ENCODE measurements at places on chromosomes 3 and 15.
A peak's percentile ranks its signal among the peaks of the same experiment; 100 is the strongest.

GRCh38 chr3:127547761-127548605 lies 42.5 kb downstream of the TPRA1 start:
- peak; percentile 73 for DNase-seq

- peak; percentile 53 for DNase-seq
These were observed 1028.2 kb downstream of the MCTP2 start for GRCh38 chr15:95259513-95259912.

DNA sequence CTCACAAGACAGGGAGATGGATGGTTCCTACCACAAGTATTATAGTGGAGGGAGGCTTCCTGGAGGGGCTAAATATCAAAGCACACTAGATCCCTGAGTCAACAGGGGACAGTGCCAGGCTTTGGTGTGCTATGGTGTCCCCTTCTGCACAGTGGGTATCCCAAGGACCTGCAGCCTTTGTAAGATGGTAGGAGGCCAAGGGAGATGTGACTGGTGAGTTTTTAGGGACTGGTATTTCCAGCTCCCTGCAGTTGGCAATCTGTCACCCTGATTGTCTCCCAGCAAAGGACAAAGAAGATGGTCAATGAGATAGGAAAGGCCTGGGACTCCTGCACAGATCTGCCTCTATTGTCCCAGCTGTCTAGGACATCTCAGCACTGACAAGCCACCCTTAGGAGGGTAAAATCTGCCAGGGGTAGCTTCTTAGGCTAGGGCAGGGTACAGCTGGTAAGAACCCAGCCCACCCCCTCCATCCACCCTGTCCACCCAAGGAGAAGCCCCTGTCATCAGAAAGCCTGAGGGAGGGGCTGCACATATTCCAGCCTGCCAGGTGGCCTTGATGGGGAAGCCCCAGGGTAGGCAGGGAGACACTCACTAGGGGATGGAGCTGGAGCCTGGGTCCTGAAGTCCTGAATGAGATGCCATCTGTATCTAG lies 631 bp downstream of the CYP1A1 start:
- DNase-seq: no peak

GRCh38 chr15:91521996-91522395 lies 331.5 kb upstream of the SLCO3A1 start:
- DNase-seq: no peak

GRCh38 chr3:45244356-45244755 lies 18.3 kb upstream of the TMEM158 start:
- DNase-seq: no peak

DNA sequence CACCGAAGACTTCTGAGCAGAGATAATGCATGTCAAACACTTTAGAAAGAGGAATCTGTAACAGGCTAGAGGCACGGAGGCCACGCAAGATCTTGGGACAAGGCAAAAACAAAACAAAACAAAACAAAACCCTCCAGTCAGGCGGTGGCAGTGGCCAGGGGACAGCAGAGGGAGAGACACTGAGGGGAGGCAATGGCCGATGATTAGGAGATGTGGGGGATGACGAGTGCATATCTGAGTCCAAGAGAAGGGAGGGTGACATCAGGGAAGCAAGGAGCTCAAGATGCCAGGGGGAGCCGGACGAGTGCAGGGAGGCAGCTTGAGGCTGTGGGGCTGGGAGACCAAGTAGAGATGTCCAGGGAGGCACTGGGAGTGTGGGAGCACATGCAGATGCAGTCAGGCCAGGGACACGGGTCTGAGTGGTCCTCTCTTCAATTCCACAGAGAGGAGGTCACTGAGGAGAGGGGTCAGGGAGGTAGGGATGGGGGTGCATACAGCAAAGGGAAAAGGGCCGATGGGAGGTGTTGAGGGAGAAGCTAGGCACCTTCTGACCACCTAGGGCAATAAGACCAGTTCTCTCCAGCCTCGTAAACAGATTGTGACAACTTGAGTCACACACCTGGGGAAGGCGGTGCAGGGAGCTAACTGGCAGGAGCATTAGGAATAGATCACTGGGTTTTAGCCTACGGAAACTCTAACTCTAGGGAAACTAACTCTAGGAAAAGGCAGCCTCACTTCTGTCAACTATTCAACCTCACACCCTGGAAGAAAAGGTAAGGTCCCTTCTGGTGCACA lies 29.6 kb downstream of the SLCO2A1 start:
- DNase-seq: no peak

DNA sequence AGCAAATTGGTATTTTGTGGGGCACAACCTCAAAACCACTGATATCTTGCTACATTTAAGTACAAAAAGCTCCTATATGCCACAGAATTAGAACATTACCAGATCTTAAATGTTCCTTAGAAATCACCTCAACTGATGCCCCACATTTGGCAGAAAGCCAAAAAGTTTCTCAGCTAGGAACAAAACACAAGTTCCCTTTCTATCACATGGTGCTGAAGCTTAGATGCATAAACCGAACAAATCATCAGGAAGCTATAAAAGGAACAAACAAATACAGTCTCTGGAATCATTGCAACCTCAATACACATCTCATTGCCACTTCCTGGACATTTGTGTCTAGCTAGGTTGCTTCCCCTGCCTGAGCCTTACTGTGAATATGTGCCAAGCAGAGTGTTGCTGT lies 492.6 kb downstream of the LPP start:
- DNase-seq: peak; percentile 8

- no peak for DNase-seq
These were observed 16.3 kb upstream of the SLC41A3 start for GRCh38 chr3:126100269-126100633.

GRCh38 chr3:167700926-167701325 lies 33.8 kb downstream of the PDCD10 start:
- no peak for DNase-seq

- DNase-seq: no peak
These were observed 139.3 kb upstream of the ICE2 start for GRCh38 chr15:60618206-60618605.

DNA sequence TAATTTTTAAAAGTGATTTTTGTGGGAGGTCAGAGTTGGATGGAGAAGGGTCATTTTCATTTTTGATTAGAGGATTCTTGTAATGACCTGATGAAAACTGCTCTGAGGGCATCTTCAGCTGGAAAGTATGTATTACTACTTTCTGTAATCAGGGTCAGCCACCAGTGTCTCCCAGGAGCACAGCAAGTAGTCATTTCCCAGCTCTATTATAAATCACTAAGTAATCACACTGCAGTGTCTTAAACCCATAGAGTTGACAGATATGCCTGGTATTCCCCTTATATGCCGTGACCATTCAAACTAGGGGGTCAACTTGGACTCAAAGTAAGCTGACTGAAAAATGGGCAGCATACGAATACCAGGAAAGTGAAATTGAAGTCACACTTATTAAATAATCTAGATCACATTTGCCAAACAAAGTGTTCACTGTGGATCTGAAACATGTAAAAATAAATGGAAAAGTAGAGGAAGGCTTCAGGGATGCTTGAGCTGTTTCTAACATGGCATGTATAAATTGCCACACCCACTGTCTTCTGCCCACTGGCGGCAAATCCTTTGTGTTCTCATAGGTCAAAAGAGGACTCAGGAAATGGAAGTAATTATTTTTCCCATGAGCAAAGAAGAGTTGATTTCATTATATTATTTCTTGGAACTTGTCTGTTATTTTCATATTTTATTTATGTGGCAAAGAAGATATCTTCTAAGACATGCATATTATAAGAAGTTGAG lies 105.7 kb downstream of the MBNL1 start:
- DNase-seq: no peak

DNA sequence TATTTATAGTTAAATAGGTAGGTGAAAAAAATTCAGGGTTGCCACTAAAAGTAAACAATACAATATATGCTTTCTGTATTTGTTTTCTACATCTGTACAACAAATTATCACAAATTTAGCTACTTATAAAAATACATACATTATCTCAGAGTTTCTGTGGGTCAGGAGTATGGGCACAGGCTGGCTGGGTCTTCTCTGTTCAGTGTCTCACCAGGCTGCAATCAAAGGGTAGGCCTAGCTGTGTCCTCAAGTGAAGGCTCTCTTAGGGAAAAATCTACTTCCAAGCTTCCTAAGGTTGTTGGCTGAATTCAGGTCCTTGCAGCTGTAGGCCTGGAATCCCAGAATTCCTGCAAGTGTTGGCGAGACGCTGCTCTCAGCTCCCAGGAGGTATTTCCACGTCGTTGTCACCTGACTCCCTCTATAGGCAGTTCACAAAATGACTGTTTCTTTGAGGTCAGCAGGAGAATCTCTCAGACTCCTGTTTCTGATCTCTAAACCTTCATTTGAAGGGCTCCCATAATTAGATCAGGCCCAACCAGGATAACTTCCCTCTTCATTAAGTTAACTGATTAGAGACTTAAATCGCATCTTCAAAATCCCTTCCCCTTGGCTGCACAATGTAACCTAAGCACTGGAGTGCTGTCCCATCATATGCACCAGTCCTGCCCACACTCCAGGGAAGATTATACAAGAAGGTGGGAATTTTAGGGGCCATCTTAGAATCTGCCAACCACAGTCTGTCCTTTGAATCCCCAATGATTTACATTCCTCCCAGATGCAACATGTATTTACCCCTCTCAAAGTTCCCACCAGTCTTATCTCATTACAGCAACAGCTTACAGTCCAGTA lies 296.6 kb downstream of the SUCLG2 start:
- no peak for DNase-seq
